Left kidney (tissue), 8 donors: ENCODE measurements at places on chromosomes 16 and 17. TPM values are rescaled to one million over a fixed set of nuclear protein-coding genes. Genes with fewer than 3 reads are reported as not detected.

DNA sequence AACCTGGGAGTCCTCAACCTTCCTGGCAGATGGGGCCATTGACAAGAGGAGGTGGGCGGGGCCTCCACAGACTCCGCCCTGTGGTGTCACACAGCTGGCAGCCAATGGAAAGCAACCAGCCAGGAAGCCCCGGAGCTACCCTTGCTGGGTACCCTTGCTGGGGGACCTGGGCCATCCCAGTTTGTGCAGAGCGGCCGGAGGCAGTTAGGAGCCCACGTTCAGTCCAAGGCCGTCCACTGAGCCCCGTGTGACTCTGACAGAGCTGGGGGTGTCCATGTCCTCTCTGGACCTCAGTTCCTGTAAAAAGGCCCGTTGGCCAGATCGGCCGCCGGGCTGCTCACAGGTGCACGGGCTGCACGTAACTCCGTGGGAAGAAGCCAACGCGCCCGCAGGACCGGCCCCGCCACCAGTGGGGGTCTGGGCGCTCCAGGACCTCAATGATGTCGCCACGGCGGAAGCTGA, 17.1 kb upstream of the FAM83G start:
- no peak for DNase-seq

- no peak for DNase-seq
Observed at GRCh38 chr17:499951-500461, 147.4 kb upstream of the RPH3AL start.

DNA sequence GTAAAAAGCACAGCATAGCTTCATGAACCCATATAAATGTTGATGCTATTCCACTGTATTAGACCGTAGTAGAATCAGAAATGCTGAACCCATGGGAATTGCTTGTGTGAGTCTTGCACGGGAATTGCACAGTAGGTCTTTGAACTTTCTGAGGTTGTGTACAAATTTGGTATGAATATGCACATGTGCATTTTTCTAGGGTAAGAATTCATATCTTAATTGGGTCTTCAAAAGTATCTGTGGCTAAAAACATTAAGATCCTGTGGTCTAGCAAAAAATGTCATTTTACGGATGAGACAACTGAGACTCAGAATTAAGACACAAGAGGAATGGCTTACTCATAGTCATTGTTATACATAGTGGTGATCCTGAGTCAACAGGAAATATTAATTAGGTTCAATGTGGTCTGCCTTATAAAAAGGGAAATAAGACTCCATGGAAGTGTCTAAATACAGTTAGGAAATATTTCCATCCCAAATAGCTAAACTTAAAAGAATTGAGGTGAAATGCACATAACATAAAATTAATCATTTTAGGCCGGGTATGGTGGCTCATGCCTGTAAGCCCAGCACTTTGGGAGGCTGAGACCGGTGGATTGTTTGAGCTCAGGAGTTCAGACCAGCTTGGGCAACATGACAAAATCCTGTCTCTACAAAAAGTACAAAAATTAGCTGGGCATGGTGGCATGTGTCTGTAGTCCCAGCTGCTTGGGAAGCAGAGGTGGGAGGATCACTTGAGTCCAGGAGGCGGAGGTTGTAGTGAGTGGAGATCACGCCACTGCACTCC, 22.8 kb downstream of the TAOK1 start:
- DNase-seq = no peak

DNA sequence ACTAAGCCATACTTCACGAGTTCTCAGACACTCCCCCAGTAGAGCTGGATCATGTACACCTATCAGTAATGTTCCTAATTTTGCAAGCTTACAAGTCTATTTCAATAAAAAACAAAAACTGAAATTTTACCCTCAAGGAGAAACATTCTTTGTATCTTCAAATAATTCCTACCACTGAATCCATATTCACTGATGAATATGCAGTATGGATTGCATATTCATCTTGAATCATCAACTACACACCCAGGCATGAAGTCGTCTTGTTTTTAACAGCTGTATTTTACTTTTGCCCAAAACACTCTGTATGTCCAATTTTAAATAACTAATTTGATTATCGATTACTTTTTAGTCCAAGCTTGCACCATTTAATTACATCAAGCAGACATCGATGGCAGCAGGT, 31.8 kb downstream of the ZDHHC7 start:
- no peak for DNase-seq

GRCh38 chr16:85924675-85925074, 25.7 kb downstream of the IRF8 start:
- DNase-seq = no peak

DNA sequence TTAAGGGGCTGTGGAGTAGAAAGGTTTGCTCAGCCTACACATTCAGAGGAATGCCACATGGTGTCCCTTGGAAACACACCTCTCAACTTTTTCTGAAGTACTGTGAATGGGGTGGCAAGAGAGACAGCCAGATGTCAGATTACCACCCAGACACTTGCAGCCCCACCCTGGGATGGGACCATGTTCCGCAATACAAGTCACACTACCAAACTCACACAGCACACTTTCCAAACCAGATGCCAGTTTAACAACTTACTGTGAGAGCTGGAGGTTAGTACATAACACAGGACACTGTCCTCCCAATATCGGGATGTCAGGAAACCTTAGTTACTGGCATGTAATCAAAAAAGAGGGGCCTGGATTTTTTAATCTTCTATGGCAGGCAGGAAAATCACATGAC, 7.9 kb downstream of the USP7 start:
- DNase-seq = no peak

DNA sequence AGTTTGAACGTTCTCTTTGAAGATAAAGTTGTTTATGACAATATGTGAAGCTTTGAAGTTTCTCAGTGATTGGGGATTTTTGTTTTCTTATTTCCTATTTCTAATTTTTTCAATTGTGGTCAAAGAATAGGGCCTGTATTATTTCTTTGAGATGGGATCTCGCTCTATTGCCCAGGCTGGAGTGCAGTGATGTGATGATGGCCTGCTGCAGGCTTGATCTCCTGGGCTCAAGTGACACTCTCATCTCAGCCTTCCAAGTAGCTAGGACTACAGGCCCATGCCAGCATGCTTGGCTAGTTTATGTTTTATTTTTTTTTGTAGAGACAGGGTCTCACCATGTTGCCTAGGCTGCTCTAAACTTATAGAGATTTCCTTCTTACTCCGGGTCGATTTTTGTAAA, 11.7 kb upstream of the ANKRD40CL start:
- DNase-seq = no peak

- DNase-seq = no peak
Observed at GRCh38 chr17:20960871-20961270, 81.9 kb downstream of the USP22 start.

TEX19 gene
- not detected for polyA plus RNA-seq

DPEP1 gene
- 29.0 TPM for polyA plus RNA-seq

RNF227 gene
- polyA plus RNA-seq = 4.5 TPM

NPIPA5 gene
- 49.4 TPM for polyA plus RNA-seq

CDH13 gene
- polyA plus RNA-seq = 8.7 TPM
